ENCODE measurements at places on chromosomes 13 and 19. TPM values are rescaled to one million over a fixed set of nuclear protein-coding genes. Genes with fewer than 3 reads are reported as not detected.

DNA sequence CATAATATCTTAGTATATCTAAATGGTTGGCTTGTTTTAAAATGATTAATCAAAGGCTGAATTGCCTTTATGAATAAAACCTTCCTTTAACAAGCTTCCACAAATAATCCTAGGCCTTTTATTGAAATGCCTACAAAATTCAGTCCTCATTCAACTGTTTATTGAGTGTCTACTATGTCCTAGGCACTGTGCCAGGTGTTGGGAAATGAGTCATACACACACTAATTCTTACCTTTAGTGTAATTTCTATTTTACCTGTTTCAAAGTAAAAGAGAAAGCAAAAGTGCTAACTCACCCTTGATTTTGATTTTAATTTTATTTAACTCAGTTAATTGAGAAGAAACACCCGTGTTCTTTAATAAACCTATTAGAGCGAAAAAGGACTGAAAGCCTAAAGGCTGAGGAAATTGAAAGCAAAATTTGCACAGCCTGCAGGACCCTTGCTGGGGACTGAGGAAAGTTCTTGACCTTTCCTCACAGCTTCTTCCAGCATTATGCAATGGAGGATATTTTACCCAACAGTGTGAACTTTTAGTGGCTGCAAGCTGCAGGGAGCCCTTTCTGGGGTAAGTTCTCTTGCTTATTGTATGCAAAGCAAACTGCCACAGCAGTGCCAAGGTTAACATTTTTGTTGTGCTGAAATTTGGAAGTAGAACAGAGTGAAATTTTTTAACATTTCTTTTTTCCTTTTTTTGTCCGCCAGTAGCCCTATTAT is 83.1 kb downstream of the B3GLCT start:
- H3K4me3 ChIP-seq: no peak overlapping the region
- no peak for DNase-seq
- no peak overlapping the region for H3K27ac ChIP-seq
- peaks cover 15% of the 10 kb centered on the region for H3K36me3 ChIP-seq

- peaks cover 20% of the 10 kb centered on the region for H3K36me3 ChIP-seq
- no peak for DNase-seq
- no peaks in the 10 kb centered on the region for H3K4me1 ChIP-seq
- H3K4me3 ChIP-seq: no peak overlapping the region
These were observed 26.2 kb downstream of the MAST3 start for GRCh38 chr19:18123819-18124218.

ZNF699 gene
- 6.4 TPM for total RNA-seq

CLC gene
- total RNA-seq: not detected

DNA sequence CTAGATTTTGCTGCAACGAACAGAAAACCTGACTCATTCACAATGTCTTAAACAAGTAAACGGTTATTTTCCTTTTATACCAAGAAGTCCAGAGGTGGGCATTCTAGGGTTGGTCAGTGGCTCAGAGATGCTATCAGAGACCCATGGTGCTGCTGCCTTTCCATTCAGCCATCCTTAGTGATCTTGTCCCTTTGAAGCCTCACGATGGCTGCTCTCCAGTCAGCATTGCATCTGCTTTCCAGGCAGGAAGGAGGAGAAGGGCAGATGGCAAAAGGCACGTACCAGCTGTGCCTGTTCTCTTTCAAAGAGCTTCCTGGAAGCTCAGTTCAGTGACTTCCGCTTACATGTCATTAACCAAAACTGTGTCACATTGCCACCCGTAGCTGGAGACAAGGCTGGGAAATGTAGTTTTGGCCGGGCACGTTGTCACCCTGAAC is 30.1 kb downstream of the WDFY2 start:
- H3K4me3 ChIP-seq: no peak overlapping the region
- no peak overlapping the region for H3K27ac ChIP-seq
- no peaks in the 10 kb centered on the region for H3K36me3 ChIP-seq
- no peak for DNase-seq

DNA sequence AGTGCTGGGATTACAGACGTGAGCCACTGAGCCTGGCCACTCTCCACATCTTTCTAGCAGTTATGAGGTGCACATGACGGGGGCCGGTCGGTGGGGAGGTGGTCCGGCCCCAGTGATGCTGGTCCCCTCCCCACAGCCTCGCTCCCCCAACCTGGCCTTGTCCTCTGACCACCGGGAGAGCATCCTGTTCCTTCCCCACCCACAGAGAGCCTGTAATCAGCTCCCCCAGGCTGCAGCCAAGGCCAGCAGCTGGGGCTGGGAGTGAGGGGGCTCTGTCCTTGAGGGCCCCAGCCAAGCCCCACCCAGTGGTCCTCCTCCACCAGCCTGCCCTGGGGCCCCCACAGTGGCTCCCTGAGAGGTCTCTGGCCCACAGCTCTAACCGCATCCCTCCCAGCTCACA is 3.0 kb upstream of the INSL3 start:
- H3K27me3 ChIP-seq: no peaks in the 10 kb centered on the region
- no peak overlapping the region for H3K27ac ChIP-seq
- H3K4me3 ChIP-seq: no peak overlapping the region
- H3K36me3 ChIP-seq: no peaks in the 10 kb centered on the region
- no peak for DNase-seq
- H3K4me1 ChIP-seq: no peaks in the 10 kb centered on the region

HCN2 gene
- 0.15 TPM for total RNA-seq

GRCh38 chr19:7348587-7349230 is at the start of gene ARHGEF18:
Gene ARHGEF18 (plus strand): TSS chr19:7348937. CDS start chr19:7362891, 13,954 bp downstream.
- H3K4me1 ChIP-seq: no peaks in the 10 kb centered on the region
- H3K4me3 ChIP-seq: no peak within 1 kb of the TSS
- no peaks in the 10 kb centered on the region for H3K27me3 ChIP-seq
- no peaks in the 10 kb centered on the region for H3K36me3 ChIP-seq

- no peaks in the 10 kb centered on the region for H3K4me1 ChIP-seq
- H3K4me3 ChIP-seq: no peak overlapping the region
- H3K27ac ChIP-seq: no peak overlapping the region
- no peak for DNase-seq
These were observed 779.5 kb downstream of the GPC5 start for GRCh38 chr13:92177966-92178365.

DNA sequence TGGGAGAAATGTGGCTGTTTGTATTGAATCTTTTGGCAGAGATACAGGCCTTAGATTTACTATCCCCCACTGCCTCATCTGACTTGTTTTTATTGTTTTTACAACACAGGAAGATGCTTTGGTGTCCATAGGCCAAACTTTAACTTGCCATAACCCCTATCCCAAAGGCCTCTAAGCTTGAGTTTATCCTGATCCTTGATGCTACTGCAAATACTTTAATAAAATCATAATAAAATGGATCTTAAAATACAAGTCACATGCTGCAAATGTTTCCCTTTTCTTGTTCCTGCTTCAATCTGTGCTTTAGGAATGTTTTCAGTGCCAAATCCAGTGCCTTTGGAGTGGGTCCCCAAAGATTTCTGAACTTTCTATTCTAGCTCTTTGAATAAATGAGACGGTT is 770.6 kb downstream of the DACH1 start:
- H3K27me3 ChIP-seq: no peaks in the 10 kb centered on the region
- no peak for DNase-seq

DNA sequence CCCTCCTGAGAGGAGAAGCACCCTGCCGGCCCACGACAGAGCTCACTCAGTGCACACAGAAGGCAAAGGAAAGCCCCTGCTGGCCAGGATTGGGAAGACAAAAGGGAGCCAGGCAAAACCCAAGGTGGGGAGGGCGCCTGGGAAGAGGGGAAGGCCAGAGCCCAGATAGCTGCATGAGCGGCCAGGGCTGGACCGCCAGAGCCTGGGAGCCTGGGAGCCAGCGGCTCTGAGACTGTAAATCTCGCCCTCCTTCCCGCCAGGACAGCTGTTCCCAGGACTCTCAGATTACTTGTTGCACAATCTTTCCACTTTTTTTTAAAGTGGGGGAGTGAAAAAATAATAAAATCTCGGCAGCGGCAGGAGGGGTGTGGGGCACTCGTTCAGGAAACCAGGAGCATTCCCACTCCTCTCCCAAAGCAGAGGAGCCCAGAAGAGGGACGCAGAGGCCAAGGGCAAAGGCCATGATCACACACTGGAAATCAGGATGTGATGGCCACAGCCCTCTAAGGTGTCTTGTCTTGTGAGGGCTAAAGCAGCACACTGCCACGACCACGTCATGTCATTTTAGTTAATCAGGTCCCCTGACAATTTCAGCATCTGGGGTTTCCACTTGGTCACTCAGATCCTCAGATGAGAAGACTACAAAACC is 19.6 kb upstream of the EPHX3 start:
- no peak overlapping the region for H3K4me3 ChIP-seq
- peaks cover 95% of the 10 kb centered on the region for H3K36me3 ChIP-seq
- DNase-seq: peak; percentile 93
- H3K27me3 ChIP-seq: no peaks in the 10 kb centered on the region
- H3K27ac ChIP-seq: peak overlapping the region; percentile 79

- peak overlapping the region; percentile 42 for H3K27ac ChIP-seq
- H3K4me3 ChIP-seq: no peak overlapping the region
- H3K27me3 ChIP-seq: no peaks in the 10 kb centered on the region
- no peaks in the 10 kb centered on the region for H3K36me3 ChIP-seq
- no peak for DNase-seq
These were observed 59.4 kb upstream of the TSHZ3 start for GRCh38 chr19:31408460-31409124.

- peak; percentile 15 for DNase-seq
- no peaks in the 10 kb centered on the region for H3K27me3 ChIP-seq
- H3K4me3 ChIP-seq: no peak overlapping the region
- H3K27ac ChIP-seq: no peak overlapping the region
These were observed 52.1 kb downstream of the SIAH3 start for GRCh38 chr13:45799451-45799850.

DNA sequence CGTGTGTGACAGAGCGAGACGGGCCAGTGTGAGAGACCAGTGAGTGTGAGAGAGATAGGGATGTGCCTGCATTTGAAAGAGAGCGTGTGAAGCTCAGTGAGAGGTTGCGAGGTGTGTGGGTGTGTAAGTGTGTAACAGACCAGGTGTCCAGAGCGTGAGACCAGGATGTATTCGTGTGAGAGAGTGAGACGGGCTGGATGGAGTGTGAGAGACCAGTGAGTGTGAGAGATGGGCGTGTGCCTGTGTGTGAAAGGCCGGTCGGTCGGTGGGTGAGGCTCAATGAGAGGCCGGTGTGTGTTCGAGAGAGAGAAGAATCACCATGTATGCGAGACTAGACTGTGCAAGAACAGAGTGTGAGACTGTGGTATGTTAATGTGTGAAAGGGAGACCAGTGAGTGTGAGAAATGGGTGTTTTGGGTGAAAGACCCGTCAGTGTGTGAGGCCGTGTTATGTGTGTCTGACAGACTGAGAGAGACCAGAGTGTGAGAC is 679 bp downstream of the ZNF471 start:
- H3K4me3 ChIP-seq: peak overlapping the region; percentile 92
- no peak for DNase-seq
- no peaks in the 10 kb centered on the region for H3K27me3 ChIP-seq
- no peaks in the 10 kb centered on the region for H3K4me1 ChIP-seq
- no peaks in the 10 kb centered on the region for H3K36me3 ChIP-seq

DNA sequence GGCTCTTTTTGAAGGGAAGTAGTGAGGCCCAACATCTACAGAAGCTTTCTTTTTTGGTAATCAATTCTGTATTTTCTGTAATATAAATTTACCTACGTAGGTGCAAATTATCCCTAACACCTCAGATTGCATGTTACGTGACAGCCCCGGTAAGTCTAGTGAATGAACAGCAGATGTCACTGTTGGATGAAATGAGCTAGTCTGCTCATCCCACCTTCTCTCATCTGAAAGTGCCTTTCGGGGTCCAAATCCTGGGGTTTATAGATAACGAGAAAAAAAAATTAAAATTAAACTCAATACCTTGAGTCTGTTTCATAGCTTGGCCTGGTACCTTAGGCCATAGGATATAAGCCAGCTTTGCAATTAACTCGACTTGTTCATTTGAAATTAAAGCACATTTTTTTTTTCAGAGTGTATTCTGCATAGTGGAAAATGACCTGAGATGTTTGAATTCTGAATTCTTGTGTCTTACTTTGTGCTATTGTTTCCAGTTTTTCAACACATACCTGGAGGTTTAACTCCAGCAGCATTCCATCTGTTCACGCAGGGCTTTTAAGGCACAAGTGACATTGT is 548.2 kb downstream of the GPC5 start:
- no peak for DNase-seq
- no peaks in the 10 kb centered on the region for H3K4me1 ChIP-seq
- H3K27ac ChIP-seq: no peak overlapping the region

- DNase-seq: no peak
- H3K27ac ChIP-seq: no peak overlapping the region
- H3K36me3 ChIP-seq: peaks cover 57% of the 10 kb centered on the region
These were observed 6.3 kb downstream of the IRGQ start for GRCh38 chr19:43589678-43590077.

KLK15 gene
- not detected for total RNA-seq

DNA sequence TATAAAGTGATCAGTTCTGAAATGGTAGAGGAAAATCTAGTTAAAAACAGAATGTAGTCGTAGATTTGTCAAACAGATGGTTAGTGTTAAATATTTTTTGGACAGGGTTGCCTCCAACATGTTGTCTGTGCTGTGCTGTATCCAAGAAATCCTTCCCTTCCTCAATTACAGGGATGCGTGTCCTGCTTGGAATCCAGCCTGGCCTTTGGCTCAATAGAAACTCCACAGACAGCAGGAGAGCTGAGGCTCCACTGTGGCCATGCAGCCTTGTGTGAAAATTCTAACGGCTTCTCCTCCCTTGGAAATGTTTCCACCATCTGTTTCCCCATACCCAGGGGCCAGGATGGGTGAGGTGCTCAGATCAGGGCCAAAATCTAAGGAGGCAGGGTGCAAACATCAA is 67.7 kb upstream of the USP29 start:
- no peaks in the 10 kb centered on the region for H3K4me1 ChIP-seq
- DNase-seq: no peak
- H3K27me3 ChIP-seq: no peaks in the 10 kb centered on the region
- no peaks in the 10 kb centered on the region for H3K36me3 ChIP-seq

CEACAM3 gene
- total RNA-seq: not detected

GRCh38 chr19:7986321-7987113 is 18.9 kb downstream of the ELAVL1 start:
- no peak overlapping the region for H3K27ac ChIP-seq
- H3K27me3 ChIP-seq: no peaks in the 10 kb centered on the region
- H3K36me3 ChIP-seq: peaks cover 91% of the 10 kb centered on the region
- H3K4me1 ChIP-seq: peaks cover 12% of the 10 kb centered on the region
- no peak overlapping the region for H3K4me3 ChIP-seq

DNA sequence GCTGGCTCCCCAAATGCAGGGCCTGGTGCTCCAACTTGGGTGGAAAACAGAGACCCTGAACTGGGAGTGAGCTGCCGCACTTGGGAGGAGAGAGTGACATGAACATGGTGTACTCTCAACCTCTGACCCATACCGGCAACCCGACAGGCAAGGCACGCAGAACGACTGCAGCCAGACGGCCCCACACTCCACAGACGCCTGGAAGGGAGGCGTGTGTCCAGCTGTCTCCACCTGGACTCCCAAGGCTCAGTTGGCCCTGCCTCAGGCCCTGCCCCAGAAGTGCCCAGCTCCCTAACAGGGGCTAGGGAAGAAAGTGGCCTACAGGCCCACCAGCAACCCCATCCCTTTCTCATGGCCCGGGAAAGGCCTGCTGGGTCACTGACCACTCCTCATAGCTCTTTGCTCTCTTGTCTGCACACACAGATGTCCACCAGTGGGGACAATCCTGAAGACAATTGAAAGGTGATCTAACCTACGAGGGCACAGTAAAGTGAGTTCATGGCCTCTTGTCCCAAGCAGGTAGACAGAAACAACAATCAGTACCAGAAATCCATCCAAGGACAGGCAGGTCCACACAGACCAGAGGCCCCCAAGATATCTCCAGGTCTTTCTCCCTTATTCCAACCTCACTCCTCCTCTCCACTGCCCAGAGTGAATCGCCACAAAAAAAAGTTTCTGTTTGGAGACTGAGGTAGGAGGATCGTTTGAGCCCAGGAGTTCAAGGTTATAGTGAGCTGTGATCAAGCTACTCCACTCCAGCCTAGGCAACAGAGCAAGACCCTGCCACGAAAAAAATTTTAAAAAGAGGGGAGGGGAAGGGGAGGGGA is 28.2 kb downstream of the ELL start:
- no peaks in the 10 kb centered on the region for H3K4me1 ChIP-seq
- DNase-seq: no peak
- no peaks in the 10 kb centered on the region for H3K27me3 ChIP-seq
- no peak overlapping the region for H3K4me3 ChIP-seq
